ENCODE measurements at places on chromosomes 16 and 17.
A peak's percentile ranks its signal among the peaks of the same experiment; 100 is the strongest.

DNA sequence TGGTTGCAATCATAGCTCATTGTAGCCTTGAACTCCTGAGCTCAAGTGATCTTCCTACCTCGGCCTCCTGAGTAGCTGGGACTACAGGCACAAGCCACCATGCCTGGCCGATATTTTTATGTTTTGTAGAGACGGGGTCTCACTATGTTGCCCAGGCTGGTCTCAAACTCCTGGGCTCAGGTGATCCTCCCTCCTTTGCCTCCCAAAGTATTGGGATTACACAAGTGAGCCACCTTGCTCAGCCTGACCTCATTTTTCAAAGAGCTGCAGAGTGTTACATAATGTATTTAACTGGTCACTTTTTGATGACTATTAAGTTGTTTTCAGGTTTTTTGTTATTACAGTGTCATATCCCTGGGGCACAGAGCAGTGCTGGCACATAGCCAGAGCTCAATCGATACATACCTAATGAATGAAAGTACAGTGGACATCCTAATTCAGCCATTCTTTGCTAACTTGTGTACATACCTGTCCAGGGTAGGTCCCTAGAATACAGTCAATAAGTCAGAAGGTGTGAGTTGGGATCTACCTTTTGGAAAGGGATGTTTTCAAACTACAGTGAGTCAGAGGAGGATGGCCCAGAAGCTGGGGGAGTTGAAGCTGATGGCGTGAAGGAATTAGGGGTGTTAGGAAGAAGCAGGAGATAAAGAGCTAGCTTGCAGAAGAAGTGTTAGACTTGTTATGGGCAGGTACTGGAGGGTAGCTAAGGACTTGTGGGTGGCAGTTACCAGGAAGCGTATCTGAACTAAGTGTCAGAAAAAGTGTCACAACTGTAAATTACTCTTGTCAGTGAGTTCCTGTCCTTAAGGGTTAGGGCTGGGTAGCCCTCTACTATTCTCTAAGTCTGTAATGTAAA is 20.1 kb upstream of the CYLD start:
- DNase-seq: no peak

DNA sequence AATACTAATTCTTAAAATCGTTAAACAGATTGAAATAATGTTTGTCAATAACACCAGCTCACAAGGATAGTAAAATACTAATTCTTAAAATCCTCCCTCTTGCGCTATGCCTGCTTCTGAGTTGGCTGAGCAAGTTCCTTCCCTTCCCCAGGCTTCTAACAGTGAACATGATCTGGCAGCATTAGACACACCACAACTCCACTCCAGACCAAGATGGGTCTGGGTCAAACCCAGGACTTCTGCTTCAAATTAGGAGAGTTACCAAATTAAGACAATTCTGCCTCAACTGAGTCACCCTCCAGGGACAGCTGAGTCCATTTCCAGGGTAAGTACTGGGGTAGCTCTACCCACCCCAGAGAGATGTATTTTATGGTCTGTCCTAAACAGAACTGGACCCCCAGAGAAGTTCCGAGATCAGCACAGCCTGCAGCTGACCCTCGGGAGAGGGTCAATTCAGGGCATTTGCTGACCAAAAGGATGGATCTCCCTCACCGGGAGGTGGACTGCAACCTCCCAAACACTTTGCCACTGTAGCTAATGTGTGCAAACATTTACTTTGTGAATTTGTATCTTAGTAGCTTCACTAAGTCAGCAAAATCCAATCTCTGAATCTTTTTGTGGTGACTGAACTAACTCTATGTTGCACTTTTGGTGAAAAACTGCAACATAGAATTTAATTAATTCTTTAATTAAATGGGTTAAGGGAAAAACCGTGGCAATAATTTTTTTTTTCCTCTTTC is 48.8 kb downstream of the ADCY9 start:
- no peak for DNase-seq

DNA sequence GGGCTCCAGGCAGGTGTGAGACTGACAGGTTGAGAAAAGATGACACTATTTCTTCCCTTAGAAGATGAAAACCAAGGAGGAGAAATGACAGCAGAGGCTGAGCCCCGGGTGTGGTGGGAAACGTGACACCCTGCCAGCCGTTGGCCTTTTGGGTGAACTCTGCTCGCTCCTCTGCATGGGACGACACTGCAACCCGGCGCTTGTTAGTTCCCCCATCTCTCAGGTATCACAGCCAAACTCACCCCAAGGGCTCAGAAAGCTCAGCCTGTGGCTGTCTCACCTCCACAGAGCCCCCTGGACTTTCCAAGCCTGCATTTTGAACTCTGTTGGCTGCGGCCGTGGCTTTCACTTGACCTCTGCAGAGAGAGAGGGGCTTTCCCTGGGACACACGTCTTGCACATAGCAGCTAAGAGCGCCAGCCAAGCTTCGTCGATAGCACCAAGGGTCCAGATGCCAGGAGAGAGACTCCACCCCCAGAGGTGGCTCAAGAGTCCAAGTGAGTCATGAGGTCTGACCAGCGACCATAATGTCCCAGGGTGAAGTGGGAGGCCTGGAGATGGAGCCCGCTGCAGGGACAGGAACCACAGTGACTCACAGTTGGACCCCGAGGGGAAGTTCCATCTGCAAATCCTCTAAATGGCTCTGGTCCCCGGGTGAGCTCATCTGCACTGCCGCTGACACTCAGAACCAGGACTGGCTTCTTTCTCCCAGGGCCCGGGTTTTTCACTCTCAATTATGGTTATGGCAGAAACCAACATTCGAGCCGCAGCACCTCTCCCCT is 301.9 kb downstream of the SOX9 start:
- no peak for DNase-seq

- DNase-seq: no peak
Observed at GRCh38 chr17:56972111-56972730, 5.7 kb upstream of the SCPEP1 start.

- DNase-seq: no peak
Observed at GRCh38 chr16:72744076-72744793, 303.7 kb downstream of the ZFHX3 start.

DNA sequence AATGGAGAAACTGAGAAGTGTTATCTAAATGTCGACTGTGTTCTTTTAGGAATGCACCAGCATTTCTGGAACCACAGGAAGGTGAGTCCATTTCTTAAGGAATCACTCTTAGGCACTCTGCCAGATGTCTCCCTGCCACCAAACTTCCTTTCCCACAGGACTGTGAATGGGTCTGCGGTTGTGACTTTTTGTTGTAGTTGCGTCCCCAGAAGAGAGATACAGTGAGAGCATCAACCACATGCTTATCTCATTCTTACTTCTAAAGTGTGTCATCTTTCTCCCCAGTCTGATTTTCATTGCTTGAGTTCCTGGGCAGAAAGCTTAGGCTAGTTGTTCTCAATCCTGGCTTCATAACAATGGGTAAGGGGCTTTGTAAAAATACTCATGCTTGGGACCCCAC is 13.4 kb downstream of the ITPRIPL2 start:
- DNase-seq: no peak

DNA sequence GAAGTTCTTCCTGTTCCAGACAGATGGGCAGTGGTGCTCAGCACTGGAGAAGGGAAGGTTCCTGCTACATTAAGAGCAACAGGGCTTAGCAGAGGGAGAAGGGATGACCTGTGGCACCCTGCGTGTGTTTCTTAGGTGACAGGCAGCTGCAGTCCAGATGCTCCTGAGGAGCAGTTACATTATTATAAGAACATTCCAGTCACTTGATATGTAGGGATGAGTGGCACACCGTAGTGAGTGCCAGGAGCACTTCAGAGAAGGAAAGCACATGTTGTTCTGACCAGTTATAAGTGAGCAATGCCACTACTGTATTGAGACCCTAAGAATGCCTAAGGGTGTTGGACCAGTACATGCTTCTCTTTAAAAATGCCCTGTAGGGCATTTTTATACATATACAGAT is 39.9 kb upstream of the MRC2 start:
- DNase-seq: no peak

DNA sequence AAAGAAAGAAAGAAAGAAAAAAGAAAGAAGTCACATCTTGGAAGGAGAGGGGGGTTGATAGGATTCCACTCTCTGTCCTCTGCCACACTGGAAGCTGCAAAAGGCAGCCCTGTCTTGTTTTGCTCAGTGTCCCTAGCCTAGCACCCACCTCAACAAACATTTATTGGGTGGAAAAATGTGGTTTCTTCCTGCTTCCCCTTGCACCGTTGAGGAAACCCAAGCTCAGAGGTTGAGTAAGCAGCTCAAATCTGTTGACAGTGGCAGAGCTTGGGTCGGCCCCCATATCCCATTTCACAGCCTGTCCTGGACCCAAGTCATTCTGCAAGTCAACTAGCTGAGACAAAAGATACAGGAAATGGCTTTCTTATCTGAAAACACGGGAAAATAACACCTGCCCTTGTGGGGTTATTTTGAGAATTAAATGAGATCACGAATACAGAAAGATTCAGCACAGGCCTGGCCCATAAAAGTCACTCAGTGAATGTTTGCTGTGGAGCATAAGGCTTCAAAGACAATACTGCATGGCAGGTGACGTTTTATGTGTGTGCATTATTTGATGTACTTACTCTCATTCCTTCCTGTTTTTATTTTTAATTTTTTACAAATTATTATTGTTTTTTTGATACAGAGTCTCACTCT is 63.6 kb downstream of the SCNN1B start:
- peak; percentile 25 for DNase-seq

DNA sequence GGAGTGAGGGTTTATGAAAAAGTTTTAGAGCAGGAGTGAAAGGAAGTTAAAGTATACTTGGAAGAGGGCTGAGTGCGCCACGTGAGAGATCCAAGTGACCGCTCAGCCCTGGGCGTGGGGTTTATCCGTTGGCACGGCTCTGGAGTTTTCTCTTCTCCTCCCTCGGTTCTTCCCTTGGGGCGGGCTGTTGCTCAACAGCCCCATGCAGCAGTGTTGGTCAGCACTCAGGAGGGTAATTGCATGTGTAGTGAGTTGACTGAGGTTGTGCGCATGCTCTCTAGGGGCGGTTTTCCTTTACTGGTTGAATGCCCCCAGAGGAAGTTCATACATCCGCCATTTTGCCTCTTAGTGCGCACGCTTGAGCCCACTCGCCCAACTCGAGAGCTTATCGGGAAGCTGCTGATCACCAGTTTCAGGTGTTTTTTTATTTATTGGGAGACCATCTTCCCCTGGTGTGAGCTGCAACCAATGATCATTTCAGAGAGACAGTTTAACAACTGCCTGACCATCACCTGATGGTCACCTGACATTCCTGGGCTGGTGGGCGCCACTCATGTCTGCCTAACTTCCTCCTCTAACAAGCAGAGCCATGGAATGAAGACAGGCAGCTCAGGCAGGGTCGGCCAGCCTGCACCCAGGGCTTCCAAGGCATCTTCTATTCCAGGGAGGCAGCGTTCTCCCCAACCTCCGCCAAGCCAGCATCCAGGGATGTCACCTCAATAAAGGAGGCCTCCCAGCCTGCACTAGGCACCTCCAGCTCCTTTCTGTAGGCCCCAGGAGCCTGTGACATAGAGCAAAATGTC is 41.3 kb upstream of the DNAH17 start:
- DNase-seq: no peak

- DNase-seq: no peak
Observed at GRCh38 chr17:73093286-73093685, 798 bp upstream of the SLC39A11 start.

GRCh38 chr17:75559958-75560533 is 27.6 kb upstream of the MYO15B start:
- DNase-seq: no peak

- no peak for DNase-seq
Observed at GRCh38 chr16:82150549-82150948, 19.5 kb downstream of the MPHOSPH6 start.

- no peak for DNase-seq
Observed at GRCh38 chr17:17028878-17029535, 13.2 kb upstream of the MPRIP start.

DNA sequence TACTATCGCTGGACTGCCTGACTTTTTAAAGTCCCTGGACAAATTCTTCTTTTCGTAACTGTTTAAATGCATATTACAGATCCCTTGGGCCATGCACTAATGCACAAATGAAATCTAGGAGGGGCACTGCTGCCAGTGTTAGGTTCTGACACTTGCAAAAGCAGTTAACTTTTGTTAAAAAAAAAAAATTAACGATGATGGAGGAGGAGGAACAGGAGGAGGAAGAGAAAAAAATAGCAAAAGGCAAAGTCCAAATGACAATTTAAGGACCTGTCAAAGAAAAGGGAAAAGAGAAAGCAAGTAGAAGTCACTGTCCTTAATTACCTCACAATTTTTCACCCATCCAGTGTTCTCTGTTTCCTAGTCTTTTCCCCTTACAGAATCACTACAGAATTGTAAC is 97.8 kb upstream of the CORO6 start:
- DNase-seq: no peak

DNA sequence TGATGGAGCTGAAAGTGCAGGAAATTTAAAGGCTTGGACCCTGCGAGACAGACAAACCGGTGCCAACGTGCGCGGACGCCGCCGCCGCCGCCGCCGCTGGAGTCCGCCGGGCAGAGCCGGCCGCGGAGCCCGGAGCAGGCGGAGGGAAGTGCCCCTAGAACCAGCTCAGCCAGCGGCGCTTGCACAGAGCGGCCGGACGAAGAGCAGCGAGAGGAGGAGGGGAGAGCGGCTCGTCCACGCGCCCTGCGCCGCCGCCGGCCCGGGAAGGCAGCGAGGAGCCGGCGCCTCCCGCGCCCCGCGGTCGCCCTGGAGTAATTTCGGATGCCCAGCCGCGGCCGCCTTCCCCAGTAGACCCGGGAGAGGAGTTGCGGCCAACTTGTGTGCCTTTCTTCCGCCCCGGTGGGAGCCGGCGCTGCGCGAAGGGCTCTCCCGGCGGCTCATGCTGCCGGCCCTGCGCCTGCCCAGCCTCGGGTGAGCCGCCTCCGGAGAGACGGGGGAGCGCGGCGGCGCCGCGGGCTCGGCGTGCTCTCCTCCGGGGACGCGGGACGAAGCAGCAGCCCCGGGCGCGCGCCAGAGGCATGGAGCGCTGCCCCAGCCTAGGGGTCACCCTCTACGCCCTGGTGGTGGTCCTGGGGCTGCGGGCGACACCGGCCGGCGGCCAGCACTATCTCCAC is at the start of gene NOG:
Gene NOG (plus strand): TSS at position 54 of the 674 bp plus-strand sequence. CDS start 525 bp downstream, at position 579.
- peak; percentile 82 for DNase-seq

- DNase-seq: no peak
Observed at GRCh38 chr17:6857904-6858303, 26.4 kb upstream of the TEKT1 start.
